Pons (tissue), 1 donor: ENCODE measurements at places on chromosomes 7 and 10.

GRCh38 chr7:14229047-14229446 is 239.6 kb upstream of the ETV1 start:
- DNase-seq, result no peak

GRCh38 chr10:36073796-36074345 is 431.8 kb upstream of the FZD8 start:
- no peak for DNase-seq

- no peak for DNase-seq
Observed at GRCh38 chr7:41578700-41579099, 124.2 kb downstream of the INHBA start.

DNA sequence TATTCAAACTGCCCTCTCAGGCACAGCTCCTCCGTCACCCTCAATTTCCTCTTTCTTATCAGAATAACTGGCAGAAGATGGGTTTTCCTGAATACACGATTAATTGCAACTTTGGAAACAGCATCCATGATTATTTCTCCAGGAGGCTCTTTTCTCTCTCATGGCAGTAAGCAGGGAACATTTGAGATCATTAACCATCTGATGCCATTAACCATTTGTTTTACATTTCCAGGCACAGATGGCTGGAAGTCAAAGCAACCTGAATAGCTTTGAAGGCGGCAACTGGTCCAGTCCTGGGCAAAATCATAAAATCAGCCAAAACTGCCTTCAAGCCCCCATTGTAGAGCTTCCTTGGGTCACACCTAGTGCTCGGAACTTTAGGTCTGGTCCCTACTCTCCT is 289.5 kb upstream of the AOAH start:
- DNase-seq, result no peak

GRCh38 chr7:514651-515598 is 4.7 kb downstream of the PDGFA start:
- DNase-seq, result peak; percentile 66

GRCh38 chr10:91271886-91272285 is 51.4 kb downstream of the PCGF5 start:
- no peak for DNase-seq

- no peak for DNase-seq
Observed at GRCh38 chr10:77727481-77727880, 89.9 kb upstream of the KCNMA1 start.

- DNase-seq, result no peak
Observed at GRCh38 chr10:75655791-75656451, 224.5 kb downstream of the LRMDA start.

DNA sequence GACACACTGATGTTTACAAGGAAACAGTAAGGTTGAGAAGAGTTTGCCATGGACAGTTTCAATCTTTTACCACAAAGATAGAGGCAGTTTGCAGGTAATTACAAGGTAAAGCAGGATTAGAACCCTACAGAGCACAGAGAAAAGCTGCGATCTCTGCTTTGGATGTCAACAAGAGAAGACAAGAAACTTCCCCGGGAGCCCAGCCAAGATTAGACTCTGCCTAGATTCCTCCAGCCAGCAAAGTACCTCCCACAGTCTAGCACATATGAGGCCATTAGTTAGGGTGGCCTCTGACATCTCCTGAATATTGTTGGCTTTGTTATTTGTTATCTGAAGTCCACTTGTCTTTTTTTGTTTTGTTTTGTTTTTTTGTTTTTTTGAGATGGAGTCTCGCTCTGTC is 178.1 kb downstream of the CALN1 start:
- peak; percentile 43 for DNase-seq

DNA sequence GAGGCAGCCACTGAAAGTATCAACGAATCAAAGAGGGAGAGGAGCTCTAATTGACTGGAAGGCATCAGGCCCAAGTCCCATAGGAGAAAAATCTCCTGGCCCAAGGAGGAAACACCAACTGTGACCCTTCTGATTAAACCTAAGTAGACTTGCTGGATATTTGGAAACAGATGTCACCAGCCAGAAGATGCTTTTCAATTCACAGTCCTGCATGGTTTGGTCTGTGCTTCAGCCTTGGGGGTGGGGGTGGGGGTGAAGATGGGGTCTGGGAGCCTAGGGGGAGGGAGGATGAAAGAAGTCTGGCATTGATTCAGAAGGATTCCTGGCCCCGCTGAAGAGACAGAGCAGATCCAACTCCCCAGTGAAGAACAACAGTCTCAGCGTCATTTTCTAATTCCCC is 623.7 kb downstream of the PARD3 start:
- no peak for DNase-seq

- no peak for DNase-seq
Observed at GRCh38 chr7:29900745-29901144, 88.9 kb downstream of the SCRN1 start.

GRCh38 chr10:132685101-132685891 is 100.7 kb downstream of the NKX6-2 start:
- peak; percentile 92 for DNase-seq

GRCh38 chr10:2899246-2899951 is 167.9 kb upstream of the PFKP start:
- DNase-seq, result no peak
